ENCODE measurements at places on chromosomes 7 and 10.

GRCh38 chr7:109844362-109844761 is 1246.6 kb upstream of the LRRN3 start:
- DNase-seq: no peak

DNA sequence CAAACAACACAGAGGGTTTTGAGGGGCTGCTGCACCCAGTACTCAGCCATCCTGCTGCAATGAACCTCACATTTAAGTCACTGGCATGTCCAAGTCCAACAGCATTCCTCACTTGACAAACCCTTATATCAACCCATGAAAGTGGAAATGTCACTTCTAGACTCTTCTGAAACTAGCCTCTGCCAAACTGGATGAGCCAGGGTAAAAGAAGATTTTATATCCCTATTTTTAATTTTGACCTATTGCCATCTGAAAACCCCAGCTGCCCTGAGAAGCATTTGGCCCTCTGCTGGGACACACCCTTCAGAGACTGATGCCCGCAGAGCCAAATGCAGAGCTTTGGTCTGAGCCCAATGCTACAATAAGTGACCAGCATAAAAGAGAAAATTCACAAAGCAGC is 201.1 kb downstream of the ANK3 start:
- no peak for DNase-seq

GRCh38 chr10:132030898-132031463 is 34.8 kb upstream of the JAKMIP3 start:
- no peak for DNase-seq

- no peak for DNase-seq
These were observed 163.8 kb upstream of the PRSS1 start for GRCh38 chr7:142585425-142585824.

- DNase-seq: no peak
These were observed 25.4 kb upstream of the PRXL2A start for GRCh38 chr10:80382989-80383388.

GRCh38 chr10:95655571-95656290 is 780 bp downstream of the ALDH18A1 start:
- DNase-seq: no peak

GRCh38 chr7:95581467-95581866 is 14.8 kb downstream of the PDK4 start:
- DNase-seq: no peak

DNA sequence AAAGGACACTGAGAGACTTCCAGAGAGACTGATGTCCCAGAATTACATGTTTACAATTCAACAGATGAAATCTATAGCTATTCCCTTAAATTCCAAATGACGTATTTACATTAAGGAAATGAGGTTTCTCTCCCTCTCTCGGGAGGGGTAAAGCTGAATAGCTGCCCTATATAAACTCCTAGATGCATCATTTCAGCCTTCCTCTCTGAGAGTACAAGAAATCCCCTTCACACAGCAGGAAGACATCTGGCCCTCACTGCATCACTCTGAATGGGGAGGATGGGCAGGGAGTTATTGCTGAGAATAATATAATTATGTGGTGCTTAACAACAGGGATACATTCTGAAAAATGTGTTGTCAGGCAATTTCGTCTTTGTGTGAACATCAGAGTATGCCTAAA is 11.0 kb downstream of the POT1 start:
- DNase-seq: no peak

DNA sequence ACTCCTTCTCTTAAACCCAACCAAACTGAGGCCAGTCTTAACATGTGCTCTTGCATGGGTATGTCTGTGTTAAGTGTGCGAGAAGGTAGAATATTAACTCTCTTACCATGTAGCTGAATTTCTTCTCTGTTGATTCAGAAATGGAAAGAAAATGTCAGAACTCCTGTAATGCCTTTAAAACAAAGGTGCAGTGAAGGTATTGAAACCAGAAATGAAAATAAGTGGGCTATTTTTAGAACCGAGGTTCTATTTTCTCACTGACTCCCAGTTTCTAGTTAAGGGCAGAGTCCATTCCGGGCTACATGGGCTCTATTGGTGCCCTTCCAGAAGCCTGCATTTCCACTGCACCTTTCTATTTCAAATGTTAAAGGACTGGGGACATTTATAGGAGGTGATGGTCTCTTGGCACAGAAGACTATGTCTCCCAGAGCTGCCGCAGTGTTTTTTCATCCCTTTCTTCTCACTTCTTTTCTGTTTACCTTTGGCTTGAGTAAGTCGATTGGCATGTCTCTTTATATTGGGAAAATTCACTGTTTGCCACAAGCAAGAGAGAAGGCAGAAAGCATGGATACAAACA is 174.9 kb downstream of the LRMDA start:
- no peak for DNase-seq

DNA sequence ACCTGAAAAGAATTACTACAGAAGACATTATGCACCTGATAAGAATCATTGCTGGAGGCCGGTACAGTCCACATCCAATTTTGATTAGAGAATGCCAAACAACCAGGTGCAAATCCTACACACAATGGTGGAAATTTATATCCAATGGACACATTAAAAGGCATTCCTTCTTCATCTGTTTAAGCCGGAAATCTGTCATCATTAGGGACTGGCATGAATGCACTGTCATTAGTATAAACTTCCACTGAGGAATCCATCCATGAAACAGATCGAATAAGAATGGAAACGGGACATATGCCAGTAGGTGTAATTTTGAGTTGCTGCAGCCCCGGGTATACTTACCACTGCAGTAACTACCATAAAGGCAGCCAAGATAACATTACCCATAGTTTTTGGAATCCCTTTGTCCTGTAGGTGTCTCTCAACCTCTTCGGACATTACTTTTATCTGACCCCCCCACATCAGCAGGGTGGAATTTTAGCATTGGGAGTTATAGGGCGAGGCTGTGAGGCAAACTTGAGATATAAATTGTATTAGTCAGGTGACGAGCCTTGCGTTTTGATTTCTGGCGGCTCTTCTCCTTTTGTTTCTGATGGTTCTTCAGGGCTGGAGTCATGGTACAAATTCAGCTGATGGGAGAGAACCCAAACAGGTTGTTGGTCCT is 36.5 kb upstream of the AKR1C2 start:
- no peak for DNase-seq

- no peak for DNase-seq
These were observed 411.9 kb upstream of the KLF6 start for GRCh38 chr10:4196771-4197390.

- DNase-seq: no peak
These were observed 76.7 kb downstream of the IGF2BP3 start for GRCh38 chr7:23393636-23394035.

DNA sequence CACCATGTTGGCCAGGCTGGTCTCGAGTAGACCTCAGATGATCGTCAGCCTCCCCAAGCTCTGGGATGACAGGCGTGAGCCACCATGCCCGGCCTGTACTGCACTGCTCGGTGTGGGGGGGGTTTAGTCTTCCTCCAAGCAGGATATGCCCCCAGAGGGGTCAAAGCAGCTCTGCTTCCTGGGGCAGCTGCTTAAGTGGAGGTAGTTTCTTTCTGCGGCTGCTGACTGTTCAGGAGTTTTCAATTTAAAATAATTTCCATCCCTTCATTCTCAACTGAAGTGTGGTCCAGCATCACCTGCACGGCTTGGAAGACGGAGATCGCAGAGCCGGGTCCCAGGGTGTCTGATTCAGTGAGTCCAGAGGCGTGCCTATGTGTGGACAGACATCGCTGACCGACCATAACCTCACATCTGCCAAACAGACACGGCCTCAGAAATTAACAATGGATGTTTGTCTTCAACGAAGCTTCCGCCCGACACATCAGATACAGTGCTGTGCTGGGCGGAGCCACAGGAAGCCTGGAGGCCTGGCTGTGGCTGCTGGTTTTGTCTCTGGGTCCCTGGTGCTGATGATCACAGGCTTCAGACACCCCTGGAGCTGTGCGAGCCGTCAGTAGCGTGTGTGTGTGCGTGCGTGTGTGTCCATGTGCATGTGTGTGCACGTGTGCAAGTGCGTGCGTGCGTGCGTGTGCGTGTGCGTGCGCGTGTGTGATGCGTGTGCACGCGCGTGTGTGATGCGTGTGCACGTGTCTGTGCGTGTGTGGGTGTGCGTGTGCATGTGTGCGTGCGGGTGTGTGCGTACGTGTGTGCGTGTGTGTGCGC is 226.5 kb upstream of the PITRM1 start:
- DNase-seq: no peak

GRCh38 chr10:22486431-22486830 is 141.1 kb downstream of the SPAG6 start:
- no peak for DNase-seq

GRCh38 chr7:75971309-75971960 is 23.0 kb downstream of the TMEM120A start:
- no peak for DNase-seq

GRCh38 chr7:114922652-114923402 is 933 bp downstream of the MDFIC start:
- DNase-seq: no peak

DNA sequence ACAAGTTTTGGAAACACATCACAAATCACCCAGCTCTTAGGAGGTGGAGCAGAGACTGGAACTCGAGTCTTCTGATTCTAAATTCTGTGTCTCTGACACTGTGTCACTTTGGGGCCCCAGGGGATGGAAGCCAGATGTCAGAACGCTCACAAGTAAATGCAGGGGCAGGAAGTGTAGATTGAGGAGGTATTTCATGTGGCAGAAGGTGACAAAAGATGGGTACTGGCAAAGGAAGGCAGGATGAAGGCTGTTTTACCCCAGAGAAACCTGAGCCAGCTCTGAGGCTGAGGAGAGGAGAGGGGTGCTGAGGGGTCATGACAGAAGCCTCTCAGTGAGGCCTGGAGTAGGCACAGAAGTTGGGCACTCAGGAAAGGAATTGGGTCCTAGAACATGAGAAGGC is 6.0 kb upstream of the PURB start:
- DNase-seq: no peak

DNA sequence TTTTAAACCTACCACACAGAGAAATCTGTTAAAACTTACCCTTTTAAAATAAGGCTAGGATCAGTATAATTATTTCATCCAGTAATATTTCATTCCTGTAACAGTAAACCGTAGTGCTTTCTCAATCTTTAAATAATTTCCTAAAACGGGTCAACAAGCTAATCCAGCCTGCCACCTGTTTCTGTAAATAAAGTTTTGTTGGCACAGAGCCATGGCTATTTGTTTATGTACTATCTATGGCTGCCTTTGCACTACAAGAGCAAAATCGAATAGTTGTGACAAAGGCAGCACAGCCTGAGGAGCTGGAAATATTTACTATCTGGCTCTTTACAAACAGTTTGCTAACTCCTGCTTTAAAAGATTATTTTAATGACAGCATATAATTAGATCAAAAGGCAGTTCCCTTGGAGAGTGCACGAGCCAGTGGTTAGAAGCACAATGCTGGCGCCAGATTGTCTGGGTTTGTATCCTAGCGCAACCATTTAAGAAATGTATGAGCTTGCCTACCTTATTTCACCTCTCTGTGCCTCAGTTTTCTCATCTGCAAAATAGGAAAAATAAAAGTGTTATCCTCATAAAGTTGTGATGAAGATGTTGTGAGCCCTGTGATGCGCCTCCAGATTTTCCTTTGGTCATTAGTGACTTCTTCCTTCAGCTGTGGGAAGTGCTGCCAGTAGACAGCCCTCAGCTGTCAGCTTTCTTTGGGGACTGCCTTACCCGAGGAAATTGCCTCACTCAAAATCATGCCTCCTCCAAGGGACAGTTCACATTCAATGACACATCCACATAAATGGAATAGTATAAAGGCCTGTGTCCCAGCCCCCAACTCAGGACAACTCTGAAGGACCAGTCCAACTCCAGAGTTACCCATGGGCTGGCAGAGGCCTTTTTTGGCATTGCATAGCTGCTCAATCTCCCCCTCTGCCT is 11.8 kb upstream of the MIOS start:
- DNase-seq: no peak

- no peak for DNase-seq
These were observed 365.4 kb downstream of the THSD7A start for GRCh38 chr7:11466517-11467105.

GRCh38 chr10:1597370-1598146 is 139.8 kb downstream of the ADARB2 start:
- DNase-seq: no peak

DNA sequence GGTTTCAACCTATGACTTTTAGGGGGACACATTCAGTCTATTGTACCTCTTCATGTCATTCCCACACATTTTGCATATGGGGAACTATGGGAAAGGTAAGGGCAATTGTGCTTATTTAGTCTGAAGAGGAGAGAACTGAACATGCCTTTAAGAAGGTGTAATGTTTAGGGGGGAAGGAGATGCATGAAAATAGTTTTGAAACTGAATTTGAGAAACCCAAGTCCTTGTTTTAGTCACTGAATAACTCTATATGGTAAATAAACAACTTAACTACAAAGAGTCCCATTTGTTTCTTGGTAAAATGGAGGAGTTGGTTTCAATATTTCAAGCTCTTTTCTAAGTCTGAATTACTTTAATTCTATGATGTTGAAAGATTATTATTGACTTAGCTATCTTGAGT is 166.1 kb downstream of the DNAJB9 start:
- no peak for DNase-seq

GRCh38 chr7:130948822-130949221 is 214.8 kb upstream of the KLF14 start:
- DNase-seq: no peak

DNA sequence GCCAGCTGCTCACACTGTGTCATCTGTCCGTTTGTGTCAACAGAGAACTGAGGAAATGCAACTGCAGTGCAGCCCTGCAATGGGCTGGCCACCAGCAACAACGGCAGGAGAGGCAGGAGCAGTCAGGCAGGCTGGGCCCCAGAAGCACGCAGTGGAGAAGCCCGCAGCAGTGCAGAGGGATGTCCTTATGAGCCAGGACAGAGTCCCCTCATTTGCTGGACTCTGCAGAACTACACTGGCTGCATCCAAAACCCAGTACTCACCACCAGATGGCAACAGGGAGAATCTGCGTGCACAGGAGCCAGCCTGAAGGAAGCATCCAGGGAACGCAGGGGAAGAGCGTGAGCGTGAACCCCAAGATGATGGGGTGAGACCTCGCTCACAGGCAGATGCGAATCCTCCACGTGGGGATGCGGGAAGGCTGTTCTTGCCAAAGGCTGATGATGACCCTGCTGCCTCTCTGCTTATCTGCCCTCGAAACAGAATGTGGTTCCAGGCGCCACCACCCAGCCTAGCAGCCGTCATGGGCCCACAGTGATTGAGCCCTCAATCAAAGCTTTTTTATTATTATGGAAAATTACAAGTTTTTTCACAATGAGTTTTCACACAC is 232.1 kb downstream of the PTPRN2 start:
- DNase-seq: no peak
